ENCODE measurements at places on chromosomes 12 and 14.

- DNase-seq, result no peak
These were observed 10.8 kb downstream of the GLRX5 start for GRCh38 chr14:95545515-95546168.

DNA sequence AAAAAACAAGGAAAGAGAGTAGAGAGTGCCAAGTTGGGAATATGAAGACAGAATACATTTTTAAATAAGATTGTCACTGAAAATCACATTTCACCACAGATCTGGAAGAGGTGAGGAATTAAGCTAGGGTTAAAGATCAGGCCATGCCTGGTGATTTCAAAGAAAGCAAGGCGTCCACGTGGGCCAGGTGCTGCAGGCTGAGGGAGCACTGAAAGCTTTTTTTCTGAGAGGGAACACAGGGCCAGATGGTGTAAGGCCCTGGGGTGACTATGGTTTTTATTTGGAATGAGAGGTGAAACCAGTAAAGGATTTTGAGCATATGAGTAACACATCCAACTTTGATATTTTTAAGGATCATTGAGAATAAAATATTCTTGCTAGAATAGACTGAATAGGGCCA lies 20.9 kb downstream of the SYT1 start:
- DNase-seq, result no peak

- no peak for DNase-seq
These were observed 55.2 kb upstream of the CERS5 start for GRCh38 chr12:50222275-50222783.

- DNase-seq, result no peak
These were observed 53.5 kb downstream of the ETV6 start for GRCh38 chr12:11702959-11703358.

GRCh38 chr12:19120795-19121194 lies 8.7 kb upstream of the PLEKHA5 start:
- DNase-seq, result no peak

- no peak for DNase-seq
These were observed 42.3 kb downstream of the BCL11B start for GRCh38 chr14:99229654-99230207.

GRCh38 chr12:103824845-103825244 lies 16.2 kb downstream of the NT5DC3 start:
- no peak for DNase-seq

GRCh38 chr12:55720071-55720564 lies at the start of gene RDH5:
TSS of gene RDH5 (plus strand) at chr12:55720393. CDS start at chr12:55721185, 792 bp downstream.
- no peak for DNase-seq

DNA sequence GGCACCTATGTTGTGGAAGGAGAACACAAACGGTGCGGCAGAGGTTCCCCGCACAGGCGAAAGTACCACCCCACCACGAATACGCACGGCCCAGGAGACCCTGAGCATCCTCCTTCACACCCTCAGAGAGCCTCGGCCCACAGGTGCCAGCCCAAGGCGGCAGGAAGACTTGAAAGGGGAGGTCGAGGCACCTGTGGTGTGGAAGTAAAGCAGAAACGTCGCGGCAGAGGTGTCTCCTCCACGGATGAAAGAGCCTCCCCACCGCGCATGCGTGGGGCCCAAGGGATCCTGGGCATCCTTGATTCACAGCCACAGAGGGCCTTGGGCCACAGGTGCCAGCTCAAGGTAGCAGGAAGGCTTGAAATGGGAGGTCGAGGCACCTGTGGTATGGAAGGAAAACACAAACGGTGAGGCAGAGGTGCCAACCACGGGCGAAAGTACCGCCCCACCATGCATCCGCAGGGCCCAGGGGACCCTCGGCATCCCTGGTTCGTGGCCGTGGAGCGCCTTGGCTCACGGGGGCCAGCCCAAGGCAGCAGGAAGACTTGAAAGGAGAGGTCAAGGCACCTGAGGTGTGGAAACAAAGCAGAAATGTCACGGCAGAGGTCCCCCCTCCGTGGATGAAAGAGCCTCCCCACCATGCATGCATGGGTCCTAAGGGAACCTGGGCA lies 380.1 kb downstream of the ALG10 start:
- DNase-seq, result no peak

DNA sequence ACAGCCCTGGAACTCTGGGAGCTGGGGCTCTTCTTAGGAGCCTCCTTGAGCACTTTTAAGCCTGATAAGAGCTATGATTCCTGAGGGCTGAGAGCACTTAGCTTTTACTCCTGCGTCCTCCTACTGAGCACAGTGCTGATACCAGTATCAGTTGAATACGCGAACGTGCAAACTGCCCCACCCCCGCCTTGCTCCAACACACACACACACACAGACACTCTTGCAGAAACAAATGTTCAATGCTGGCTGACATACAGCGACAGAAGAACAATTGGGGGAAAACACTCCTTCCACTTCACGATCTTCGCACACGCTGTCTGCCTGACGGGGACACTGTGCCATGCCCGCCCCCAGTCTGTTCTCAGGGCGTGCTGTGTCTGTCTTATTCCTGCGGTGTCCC lies 57.2 kb upstream of the DLK1 start:
- DNase-seq, result no peak

- no peak for DNase-seq
These were observed 6.0 kb downstream of the SPTB start for GRCh38 chr14:64873506-64874219.

DNA sequence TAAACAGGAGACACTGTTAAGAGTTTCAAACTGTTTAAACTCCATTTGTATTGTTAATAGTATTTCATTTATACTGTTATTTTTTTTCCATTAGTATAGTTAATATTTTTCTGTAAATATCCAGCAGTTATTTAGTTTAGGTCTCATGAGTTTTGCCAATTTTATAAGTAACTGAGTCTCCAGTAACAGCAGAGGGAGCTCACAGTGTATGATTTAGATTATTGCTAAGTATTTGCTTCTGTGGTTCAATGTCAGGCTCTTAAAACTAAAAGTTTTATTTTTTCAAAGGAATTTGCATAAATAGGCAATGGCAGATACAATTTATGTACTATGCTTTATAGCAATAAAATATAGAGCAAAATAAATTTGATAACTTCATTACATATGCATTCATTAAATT lies 209.7 kb downstream of the ATXN7L3B start:
- no peak for DNase-seq

DNA sequence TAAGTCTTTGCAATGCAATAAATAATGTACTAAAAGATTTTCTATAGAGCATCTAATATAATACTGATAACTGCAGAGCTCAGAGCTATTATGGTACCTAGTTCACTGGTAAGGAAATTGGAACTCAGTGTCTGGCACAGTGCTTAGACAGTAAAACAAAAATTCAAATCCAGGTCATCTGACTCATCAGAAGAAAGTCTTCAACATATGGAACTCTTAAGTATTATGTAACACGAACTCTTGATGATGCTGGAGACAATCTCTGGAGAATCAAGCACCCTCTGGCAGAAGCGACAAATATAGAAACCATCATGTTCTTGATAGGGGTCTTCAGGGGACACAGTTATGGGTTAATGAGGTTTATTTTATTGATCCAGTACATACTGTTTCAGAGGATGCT lies 37.3 kb upstream of the TRHDE start:
- no peak for DNase-seq

GRCh38 chr14:22291406-22291805 lies 297.6 kb downstream of the DAD1 start:
- DNase-seq, result no peak

DNA sequence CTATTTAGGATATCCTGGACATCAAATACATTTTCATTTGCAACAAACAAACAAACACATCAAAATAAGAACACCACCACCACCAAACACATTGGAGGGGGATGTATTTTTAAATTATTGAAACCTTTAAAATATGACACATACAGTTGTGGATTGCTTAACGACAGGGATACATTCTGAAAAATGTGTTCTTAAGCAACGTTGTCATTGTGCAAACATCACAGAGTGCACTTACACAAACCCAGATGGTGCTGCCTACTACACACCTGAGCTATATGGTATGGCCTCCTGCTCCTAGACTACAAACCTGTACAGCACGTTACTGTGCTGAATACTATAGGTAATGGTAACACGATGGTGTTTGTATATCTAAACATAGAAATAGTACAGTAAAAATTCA lies 19.4 kb downstream of the PYGL start:
- DNase-seq, result no peak

GRCh38 chr14:91354221-91354916 lies 63.3 kb downstream of the CCDC88C start:
- peak; percentile 73 for DNase-seq

DNA sequence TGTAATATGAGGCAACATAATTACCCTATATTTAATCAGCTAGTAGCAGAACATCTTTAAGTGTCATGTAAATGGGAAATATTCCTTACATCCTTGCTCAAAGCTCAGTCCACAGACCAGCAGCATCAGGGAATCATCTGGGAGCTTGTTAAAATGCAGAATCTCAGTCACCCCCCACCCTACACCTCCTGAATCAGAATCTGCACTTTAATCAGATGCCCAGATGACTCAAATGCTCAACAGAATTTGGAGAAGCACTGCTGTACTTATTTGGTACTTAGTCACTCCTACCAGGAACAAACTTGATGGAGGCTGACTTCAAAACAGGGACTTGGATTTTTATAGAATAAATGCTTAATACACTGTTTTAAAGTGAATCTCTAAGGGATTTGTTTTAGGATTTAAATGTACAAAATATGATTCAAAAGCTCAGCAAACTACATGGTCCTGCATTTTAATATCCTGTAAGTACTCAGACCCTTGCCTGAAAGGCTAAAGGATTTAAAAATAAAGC lies 96.5 kb downstream of the ARMH4 start:
- no peak for DNase-seq

GRCh38 chr14:22852940-22853767 lies 16.8 kb downstream of the MMP14 start:
- DNase-seq, result peak; percentile 99

DNA sequence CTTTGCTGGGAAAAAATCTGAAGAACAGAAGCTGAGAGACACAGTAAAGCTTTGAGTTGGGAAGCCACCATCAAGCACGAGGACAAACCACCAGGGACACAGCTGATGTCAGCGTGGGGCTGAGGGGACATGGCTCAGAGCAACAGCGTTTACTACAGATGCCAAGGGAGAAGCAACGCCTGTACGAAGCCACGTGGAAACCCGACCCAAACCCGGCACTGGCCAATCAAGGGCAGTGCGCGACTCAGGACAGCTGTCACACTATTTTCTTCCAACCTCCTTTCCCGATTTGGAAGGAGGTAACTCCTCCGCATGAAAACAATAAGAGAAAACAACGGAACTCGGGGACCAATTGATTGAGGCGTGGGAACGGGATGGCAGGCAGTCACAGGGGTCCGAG lies 20.2 kb upstream of the CHGA start:
- no peak for DNase-seq
